AG04450 (cell line): ENCODE measurements at places on chromosomes 13 and 19.
A peak's percentile ranks its signal among the peaks of the same experiment; 100 is the strongest.

- DNase-seq = peak; percentile 43
These were observed 206.1 kb downstream of the DNAJC15 start for GRCh38 chr13:43229506-43229905.

DNA sequence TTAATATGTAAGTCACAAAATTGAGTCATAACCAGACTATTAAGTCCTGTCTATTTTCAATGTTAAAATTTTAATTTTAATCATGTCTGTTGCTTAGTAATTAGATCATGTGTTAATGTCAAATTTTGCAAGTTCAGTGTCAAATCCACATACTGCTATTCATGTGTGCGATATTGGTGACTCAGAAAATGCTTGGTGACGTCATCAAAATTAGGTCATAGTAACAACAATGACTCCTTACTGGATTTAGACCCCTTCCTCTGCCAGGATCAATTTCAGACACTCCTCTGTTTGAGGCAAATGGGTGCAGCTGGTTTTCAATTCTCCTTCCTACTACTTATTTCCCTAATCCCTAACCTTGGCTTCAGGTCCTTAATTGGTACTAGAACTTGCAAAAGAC is 1394.3 kb upstream of the SLC10A2 start:
- no peak for DNase-seq

GRCh38 chr19:13861392-13861713 is 15.6 kb upstream of the NANOS3 start:
- no peak for DNase-seq

- no peak for DNase-seq
These were observed 20.7 kb upstream of the NWD1 start for GRCh38 chr19:16698914-16699313.

DNA sequence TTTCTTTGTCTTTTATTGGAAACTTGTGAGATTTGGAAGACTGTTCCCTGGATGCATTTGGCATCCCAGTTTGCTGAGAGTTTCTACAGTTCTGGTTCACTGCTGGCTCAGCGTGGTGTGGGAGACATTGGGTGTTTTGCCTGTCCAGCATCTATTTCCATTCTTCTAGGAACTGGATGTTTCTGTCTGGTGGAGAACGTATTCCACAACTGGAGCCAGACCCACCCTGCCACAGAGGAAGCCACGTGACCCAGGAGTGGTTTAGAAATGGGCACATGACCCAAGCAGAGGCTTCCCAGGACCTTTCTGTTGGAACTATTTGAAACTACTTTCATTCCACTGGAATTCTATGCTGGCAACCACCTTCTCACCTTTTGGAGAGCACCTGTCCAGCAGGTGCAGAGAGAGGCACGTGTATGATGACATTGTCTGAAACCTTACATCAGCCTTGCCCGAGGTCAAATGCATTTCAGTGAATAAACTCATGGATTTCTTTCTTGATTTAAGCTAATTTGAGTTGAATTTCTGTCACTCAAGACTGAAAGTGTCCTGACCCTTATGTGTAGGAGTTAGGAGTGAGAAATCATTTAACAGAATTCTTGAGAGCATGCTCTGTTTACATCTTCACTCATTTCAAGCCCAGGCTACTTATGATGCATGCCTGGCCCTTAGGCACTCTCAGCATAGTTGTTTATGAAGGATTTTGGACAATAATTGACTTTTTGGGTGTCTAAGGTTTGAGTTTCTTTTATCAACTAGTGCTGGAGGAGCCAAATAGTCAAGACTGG is 121.8 kb downstream of the AKAP11 start:
- DNase-seq = no peak

GRCh38 chr19:13764101-13764807 is at the start of gene MRI1:
Gene MRI1 (plus strand): TSS chr19:13764522. CDS start chr19:13764589, 67 bp downstream.
- no peak for DNase-seq

GRCh38 chr19:18091217-18091608 is 4.5 kb upstream of the IL12RB1 start:
- no peak for DNase-seq

DNA sequence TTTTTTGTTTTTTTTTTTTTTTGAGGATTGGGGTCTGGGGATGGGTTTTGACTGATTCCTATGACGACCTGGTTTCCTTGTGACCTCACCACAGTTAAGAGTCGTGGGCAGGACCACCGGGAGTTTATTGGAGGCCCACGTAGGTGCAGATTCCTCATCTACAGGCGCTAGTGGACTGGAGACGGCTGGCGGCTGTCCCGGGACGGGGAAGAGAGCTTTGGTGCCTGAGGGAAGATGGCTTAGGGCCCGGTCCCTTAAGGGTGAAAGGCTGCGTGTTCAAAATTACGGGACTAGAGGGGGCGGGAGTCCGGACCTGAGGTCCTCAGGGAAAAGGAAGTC is 682 bp upstream of the TEAD2 start:
- no peak for DNase-seq

GRCh38 chr19:1467490-1468273 is 11.3 kb downstream of the C19orf25 start:
- no peak for DNase-seq

GRCh38 chr13:70523622-70524021 is 415.4 kb upstream of the KLHL1 start:
- no peak for DNase-seq

DNA sequence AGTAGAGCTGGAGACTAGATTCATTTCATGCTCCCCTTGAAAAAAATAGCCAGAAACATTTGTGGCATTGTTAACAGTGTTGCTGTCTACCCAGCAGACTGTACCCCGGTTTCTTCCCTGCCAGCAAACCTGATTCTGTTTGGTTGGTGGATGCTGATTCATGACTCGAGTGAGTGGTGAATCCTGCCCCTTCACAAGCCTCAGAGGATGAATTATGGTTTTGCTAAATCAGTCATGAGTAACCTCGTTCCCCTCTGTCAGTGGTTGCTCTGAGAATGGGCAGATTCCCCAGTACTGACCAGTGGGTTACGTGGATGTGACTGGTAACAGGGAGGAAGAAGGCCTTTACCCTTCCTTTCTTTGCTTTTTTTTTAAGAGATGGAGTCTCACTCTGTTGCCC is 10.1 kb downstream of the NLRP12 start:
- no peak for DNase-seq

- DNase-seq = no peak
These were observed 28.6 kb upstream of the SCEL start for GRCh38 chr13:77506874-77507273.

- DNase-seq = no peak
These were observed 14.3 kb upstream of the QTRT1 start for GRCh38 chr19:10686661-10687517.

DNA sequence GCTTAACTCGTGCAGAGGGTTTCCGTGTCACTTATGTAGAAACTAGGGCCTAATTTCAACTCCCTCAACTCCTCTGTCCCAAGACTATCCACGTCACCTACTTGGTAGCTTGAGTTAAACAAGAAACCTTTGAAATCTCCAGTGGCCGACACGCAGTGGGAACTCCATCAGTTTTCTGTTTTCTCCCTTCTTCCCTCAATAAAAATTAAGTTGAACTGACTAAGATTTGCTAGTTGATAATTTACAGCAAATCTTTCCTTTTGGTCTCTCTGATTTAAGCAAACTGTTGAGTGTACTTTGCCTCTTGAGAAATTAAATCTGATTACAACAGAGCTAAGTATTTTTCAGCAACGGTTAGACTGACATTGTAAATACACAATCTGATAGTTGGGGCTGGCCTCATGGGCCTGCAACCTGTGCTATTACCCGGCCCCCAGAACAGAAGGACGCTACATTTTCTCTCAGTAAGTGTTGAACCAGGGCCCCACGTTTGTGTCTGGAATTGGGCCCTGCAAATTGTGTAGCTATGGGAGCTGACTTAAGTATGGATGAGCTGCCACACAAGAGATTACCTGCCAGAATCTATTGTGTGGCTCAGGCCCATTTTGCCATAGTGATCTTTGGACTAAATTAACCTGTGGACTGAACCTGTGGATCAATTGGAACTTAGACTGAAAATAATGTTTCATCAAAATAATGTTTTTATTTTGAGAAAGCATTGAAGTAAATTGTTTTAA is 708 bp upstream of the ESD start:
- no peak for DNase-seq

GRCh38 chr19:2574971-2575630 is 99.2 kb downstream of the GADD45B start:
- no peak for DNase-seq

DNA sequence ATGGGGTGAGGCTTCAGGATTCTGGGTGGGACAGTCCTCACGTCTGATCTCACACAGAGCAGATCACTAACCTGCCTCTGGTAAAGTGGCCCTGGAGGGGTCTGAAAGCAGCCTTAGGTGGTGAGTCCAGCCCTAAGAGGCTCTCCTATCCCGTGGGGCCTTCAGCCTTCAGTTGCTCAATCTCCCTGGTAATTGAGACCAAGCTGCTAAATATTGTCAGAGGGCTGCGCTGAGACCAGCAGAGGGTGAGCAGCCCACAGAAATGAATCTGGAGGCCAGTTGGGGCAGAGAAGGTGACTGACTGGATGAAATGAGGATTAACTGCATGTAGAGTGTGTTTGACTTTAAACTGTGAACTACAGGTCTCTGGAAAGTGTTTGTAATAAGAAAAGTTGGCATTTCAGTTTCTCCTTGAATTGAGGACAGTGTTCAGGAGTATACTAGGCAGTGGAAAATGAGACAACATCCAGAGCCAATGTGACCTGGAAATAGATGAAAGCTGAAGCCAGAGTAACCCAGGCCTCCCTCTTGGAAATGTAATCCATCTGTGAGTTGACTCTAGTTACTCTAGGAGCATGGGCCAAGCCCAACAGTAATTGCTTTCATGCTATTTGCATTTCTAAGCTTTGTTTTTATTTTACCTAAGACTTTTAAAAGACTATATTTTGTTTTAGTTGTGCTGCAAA is 14.3 kb upstream of the HSPH1 start:
- DNase-seq = no peak

DNA sequence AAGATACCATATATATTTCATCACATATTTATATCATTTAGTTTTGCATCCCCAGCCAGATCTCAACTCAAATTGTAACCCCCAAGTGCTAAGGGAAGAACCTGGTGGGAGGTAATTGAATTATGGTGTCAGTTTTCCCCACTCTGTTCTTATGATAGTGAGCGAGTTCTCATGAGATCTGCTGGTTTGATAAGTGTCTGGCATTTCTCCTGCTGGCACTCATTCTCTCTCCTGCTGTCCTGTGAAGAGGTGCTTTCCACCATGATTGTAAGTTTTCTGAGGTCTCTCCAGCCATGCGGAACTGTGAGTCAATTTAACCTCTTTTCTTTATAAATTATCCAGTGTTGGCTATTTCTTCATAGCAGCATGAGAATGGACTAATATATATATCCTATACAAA is 462.5 kb upstream of the SLITRK5 start:
- DNase-seq = no peak

DNA sequence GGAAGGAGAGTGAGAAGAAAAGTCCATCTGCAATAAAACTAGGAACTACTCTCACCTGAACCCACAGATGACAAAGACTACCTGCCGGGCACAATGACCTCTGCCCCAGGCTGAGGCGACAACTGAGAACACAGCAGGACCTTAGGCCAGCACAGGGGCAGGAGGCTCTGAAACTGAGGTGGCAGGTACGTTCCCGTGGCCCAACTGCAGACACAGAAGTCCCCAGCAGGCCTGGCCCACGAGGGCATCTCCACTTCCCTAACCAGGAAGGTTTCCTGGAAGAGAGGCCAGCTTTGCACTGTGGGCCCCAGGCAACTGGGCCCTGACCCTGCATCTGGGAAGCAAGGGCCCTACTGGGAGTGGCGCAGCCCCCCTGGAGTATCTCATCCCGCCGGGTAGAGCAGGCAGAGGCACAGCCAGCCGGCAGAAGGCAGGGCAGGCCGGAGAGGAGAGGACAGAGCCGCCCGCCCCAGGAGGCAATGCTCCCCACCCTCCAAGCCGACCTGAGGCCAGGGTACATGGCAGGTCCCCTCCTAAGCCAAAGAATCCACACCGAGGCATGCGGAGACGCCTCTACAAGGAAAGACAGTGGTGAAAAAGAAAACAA is 32.7 kb downstream of the STK24 start:
- DNase-seq = no peak

DNA sequence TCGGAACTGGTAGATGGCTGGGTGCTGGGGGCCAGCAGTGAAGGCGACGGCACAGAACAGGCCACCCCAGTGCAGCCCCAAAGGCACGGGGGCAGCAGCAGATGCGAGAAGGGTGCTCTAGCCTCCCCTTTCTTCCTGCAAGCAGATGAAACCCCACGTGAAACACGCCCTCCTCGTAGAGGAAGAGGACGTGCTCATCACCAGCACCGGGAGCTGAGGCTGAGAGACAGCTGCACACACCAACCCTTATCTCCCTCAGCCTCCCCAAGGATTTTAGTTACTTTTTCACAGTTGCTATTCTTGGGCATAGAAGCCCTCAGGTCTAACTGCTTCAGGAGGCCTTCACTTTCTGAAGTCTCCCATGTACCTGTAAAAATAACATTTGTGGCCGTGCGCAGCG is 11.9 kb downstream of the ZNF787 start:
- no peak for DNase-seq

DNA sequence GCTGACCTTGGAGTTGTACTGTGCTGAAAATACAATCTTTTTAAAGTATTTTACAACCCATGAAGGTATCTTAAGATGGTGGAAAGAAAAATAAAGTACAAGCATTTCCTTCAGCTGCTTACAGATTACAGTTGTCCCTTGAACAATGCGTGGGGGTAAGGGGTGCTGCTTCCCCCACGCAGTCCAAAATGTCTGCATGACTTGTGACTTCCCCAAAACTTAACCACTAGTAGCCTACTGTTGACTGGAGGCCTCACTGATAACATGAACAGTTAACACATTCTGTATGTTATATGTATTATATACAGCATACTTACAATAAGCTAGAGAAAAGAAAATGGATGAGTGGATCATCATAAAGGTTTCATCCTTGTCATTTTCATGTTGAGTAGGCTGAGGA is 45.3 kb upstream of the ZNF599 start:
- DNase-seq = no peak

- DNase-seq = peak; percentile 43
These were observed 181.3 kb downstream of the PCDH9 start for GRCh38 chr13:67048821-67049150.

- no peak for DNase-seq
These were observed 1.6 kb upstream of the PPP1R12C start for GRCh38 chr19:55119053-55119452.

- DNase-seq = no peak
These were observed 155.3 kb downstream of the KCNRG start for GRCh38 chr13:50170447-50171037.

GRCh38 chr13:66994097-66994496 is 236.0 kb downstream of the PCDH9 start:
- DNase-seq = no peak

- DNase-seq = no peak
These were observed 917 bp downstream of the HRC start for GRCh38 chr19:49154279-49154678.

- peak; percentile 59 for DNase-seq
These were observed 67.4 kb downstream of the STK24 start for GRCh38 chr13:98509271-98510155.

GRCh38 chr19:35531291-35531690 is 2.0 kb upstream of the GAPDHS start:
- no peak for DNase-seq

- DNase-seq = no peak
These were observed 2.1 kb downstream of the TRIM13 start for GRCh38 chr13:49998714-49999624.

DNA sequence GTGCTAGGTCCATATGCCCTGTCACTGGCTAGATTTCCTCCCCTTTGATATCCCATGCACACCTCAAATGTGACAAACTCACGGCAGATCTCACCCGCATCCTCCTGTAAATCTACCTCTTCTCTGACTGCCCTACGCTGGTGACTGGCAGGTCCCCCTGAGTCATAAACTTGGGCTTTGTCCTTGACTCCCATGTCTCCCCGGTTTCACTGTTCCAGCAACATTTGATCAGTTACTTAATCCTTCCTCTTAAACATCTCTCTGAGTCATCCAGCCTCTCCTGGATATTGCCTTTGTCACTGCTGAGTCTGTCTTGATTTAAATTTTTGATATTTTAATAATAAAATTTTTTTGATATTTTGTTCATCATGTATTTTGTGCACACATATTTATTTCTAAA is 26.5 kb downstream of the FAM216B start:
- DNase-seq = no peak
